HepG2 (cell line): ENCODE measurements at places on chromosomes 2 and 18.
A peak's percentile ranks its signal among the peaks of the same experiment; 100 is the strongest.

GRCh38 chr2:29517413-29517812 lies 402.2 kb downstream of the CLIP4 start:
- DNase-seq, result no peak

- DNase-seq, result no peak
Observed at GRCh38 chr2:52340171-52340570, 1308.2 kb upstream of the NRXN1 start.

- DNase-seq, result no peak
Observed at GRCh38 chr18:12857215-12857905, 26.7 kb downstream of the PTPN2 start.

- no peak for DNase-seq
Observed at GRCh38 chr18:8750954-8751415, 45.6 kb downstream of the MTCL1 start.

- DNase-seq, result no peak
Observed at GRCh38 chr18:6199777-6200176, 214.9 kb downstream of the L3MBTL4 start.

DNA sequence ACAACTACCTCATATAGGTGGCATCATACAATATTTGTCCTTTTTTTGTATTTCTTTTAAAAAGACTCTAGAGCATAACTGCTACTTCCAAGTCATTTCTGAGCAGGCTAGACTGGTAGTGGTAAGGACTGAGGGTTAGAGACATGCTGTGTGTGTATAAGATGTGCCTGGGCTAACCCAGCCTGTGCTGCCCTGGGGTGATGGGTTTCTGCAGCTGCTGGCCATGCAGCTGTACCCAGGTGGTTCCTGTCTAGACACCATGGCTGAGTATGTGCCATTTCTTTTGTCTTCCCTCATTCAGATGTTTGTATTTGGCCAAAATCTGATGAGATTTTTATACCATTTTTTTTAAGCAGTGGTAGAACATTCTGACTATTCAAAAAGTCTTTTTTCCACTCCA lies 40.0 kb downstream of the MERTK start:
- DNase-seq, result no peak

DNA sequence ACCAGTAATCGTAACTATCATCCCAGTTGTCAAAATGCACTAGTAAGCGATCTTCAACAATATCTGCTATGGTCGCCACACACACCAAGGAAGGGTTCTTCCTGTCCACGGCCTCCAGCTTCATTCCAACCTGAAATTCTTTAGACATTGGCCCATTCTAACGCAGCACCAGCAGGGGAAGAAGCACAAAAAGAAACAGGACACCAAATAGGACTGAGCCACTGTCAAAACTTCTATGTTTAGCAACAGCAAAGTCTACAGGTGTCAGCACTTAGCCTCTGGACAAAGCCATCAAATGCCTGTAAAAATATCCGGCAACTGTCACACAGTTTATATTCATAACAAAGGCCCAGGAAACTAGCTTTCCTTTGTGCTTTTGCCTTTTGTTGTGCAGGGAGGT lies 175.0 kb downstream of the L3MBTL4 start:
- DNase-seq, result no peak

- DNase-seq, result no peak
Observed at GRCh38 chr2:29987146-29987545, 65.8 kb upstream of the ALK start.

DNA sequence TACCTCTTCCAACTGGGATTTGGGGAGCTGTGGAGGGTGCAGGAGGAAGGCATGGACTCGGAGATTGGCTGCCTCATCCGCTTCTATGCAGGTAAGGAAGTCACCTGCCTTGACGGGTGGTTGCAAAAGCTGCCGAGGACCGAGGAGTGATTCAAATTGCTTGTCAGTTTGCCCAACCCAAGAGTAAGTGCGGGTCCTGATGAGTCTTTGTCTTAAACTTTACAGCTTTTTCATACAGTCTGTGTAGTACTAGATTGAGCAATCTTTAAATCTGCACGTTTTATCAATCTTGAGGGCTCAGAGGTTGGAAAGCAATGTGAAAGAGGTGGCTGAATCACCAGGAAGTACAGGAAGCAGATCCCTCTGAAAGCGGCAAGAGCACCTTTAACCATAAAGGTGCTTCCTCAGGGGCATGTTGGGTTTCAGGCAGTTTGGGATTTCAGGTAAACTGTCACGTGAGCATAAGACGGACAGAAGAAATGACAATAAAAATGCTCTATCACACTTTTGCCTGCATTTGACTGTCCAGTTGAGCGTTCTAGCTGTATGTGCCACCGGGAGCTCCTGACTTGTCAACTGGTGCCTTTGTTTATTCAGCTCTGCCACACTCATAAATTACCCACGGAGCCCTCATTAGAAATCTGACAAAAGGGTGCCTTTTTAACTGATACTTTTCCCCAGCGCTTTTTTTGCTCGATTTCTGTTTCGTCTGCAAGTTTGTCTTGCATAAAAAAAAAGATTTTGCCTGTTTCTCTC lies 2.0 kb downstream of the PHLPP1 start:
- peak; percentile 48 for DNase-seq

GRCh38 chr2:101310090-101310833 lies 1.8 kb upstream of the RNF149 start:
- no peak for DNase-seq

GRCh38 chr2:133586978-133587377 lies 18.7 kb upstream of the NCKAP5 start:
- no peak for DNase-seq

- no peak for DNase-seq
Observed at GRCh38 chr2:168179592-168179991, 67.8 kb downstream of the STK39 start.

GRCh38 chr2:142781146-142781545 lies 96.3 kb upstream of the KYNU start:
- DNase-seq, result no peak

DNA sequence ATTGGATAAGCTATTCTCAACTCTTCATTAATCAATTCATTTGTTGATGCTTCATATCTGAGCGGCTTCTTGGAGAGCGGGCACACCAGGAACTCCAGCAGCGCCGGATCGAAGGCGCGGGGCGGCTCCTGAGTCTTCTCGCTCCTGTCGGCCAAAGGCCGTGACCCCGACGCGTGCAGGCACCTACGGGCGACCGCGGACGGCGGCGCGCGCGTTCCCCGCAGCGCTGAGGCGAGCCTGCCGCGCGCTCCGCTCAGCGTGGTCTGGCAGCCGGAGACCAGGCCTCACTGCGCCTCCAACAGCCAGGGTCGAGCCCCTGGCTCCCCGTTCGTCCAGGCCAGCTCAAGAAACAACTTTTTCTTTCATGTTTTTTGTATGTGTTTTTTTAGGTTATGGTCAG lies 97.5 kb downstream of the ICA1L start:
- DNase-seq, result no peak

GRCh38 chr18:53551868-53552426 lies 672.5 kb downstream of the MBD2 start:
- DNase-seq, result no peak

GRCh38 chr18:67243799-67244587 lies 272.5 kb downstream of the DSEL start:
- DNase-seq, result no peak

- DNase-seq, result no peak
Observed at GRCh38 chr2:22486343-22486742, 898.6 kb upstream of the KLHL29 start.
